ENCODE measurements at places on chromosomes 7 and 10. TPM values are rescaled to one million over a fixed set of nuclear protein-coding genes. Genes with fewer than 3 reads are reported as not detected.

Gene ZNF138
- 2.7 TPM for total RNA-seq

Gene GHRHR
- total RNA-seq: not detected

Gene USP54
- total RNA-seq: 9.4 TPM

Gene MCU
- 31.4 TPM for total RNA-seq

Gene PRPS1L1
- not detected for total RNA-seq

Gene CALHM3
- not detected for total RNA-seq

Gene ACSM6
- not detected for total RNA-seq
